ENCODE measurements at places on chromosomes 16 and 17.

DNA sequence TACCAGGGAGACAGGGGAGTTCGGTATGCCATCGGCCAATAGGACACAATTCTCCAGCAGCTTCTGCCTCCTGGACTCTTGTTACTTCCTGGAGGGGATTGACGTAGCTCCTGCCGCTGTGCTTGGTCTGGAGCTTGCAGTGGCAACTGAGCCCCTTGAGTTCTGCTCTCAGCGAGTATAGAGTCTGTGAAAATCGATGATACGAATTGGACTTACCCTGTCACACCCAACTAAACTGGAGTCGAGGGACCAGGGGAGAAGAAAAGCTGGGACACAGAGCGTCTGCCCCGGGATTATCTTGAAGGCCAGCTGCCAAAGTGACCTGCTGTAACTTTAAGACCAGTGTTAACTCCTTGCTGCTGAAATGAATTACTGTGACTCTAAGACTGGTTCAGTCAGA lies 22.2 kb downstream of the SEC14L1 start:
- DNase-seq, result no peak

DNA sequence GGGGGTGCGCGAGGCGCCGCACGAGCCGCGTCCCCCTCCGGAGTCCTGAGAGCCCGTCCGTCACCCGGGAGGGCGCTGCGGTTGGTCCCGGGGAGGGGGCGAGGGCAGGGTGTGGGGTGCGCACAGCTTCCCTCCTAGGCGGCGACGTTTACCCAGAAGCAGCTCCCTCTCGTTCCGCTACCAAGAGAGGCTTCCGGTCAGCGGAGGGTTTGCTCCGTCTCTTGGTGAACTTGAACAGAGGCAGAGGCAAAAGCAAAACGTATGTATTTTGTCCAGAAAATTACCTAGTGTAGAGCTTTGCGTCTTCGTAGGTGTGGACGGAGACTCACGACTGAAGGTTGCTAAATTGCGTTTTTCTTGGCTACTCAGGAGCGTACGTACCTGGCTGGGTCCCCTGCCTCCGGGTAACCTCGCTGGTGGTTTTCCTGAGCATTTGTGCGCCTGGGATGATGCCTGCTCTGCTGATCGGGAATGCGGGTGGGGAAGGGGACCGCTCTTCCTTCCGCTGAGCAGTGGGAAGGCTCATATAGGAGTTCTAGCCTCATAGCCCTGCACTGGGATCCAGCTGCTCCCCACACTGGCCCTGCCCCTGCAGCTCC lies 833 bp downstream of the WSCD1 start:
- DNase-seq, result no peak

GRCh38 chr16:81716478-81717225 lies 62.4 kb upstream of the PLCG2 start:
- no peak for DNase-seq

DNA sequence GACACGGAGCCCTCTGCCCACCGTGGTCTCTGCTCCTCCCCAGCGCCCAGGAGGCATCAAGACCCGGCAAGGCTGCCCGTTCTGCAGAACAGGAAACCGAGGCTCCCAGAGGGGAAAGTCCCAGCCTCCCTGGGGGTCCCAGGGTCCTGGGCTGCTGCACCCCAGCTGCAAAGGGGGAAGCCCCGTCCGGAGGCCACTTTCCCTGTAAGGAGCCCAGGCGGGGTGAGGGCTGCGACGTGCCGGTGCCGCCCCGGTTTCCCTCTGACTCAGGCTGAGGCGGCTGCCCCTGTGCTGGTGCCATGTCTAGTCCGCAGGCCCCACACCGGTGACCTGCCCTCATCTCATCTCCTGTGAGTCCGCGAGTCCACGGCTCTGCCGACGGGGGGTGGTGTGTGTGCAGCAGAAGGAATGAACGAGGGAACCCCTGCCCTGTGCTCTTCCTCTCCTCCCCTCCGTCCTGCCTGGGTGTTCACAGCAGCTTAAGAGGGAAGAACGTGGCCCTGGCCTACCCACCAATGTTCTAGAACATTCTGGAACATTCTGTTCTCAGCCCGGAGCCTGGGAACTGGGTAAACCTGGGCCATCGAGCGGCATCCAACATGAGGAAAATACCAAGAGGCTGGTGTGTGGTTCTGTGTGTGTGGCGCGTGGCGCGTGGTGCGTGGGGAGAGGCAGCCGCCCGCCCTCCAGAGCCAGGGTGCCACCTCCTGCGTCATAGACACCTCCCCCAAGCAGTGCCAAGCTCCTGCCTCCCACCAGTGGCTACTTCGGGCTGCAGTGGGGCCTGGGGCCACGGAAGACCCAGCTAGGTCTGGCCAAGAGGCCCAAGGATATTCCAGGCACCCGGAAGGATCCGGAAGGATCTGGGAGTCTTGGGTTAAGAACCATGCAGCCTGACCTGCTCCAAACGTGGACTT lies 7.0 kb upstream of the CBFA2T3 start:
- no peak for DNase-seq

DNA sequence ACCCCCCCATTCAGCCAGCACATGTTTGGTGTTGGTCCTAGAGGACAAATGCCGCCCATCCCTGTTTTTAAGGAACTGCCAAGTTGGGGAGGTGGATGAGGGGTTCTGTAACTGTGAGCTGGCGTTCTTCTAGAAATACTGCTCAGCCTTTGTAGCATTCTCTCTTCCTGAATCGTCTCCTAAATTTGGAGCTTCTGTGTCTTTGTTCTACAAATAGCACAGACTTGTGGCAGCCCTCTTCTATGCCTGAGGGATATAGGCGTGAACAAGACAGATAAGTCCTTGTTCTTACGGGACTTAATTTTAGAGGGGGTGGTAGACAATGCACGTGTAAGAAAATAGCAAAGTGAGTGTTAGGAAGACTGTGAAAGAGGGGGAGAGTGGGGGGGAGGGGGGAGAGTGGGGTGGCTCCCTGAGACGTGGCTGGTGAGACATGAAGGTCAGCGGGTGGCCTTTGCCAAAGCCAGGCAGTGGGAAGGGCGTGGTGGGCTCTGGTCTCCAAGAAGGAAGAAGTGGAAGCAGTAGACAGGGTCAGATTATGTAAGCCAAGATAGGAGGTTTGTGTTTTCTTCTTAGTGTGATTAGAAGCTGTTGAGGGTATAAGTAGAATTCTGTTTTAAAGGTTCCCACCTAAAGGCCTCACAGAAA lies 9.9 kb downstream of the MFSD11 start:
- no peak for DNase-seq

GRCh38 chr16:81560979-81561657 lies 116.5 kb downstream of the CMIP start:
- no peak for DNase-seq

- DNase-seq, result no peak
Measured at GRCh38 chr16:82439678-82440293, 187.0 kb upstream of the CDH13 start.

DNA sequence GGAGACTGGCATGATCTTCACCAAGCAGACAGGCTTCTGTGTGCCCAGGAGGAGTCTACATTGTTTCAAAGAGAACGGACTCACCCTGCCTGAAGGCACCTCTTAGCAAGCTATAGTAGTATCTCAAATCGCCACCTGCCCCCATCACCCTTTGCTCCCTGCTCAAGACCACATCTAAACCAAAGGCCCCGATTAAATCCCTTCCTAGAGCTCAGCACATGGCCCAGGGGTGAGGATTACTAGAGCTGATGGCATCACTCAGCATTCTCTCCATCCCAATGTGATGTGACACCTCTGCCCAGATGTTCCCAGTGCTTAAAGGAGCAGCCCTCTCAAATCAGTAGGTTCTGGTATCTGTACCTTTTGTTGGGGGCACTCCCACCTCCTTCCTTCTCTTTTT lies 8.0 kb upstream of the CDC42EP4 start:
- DNase-seq, result no peak

DNA sequence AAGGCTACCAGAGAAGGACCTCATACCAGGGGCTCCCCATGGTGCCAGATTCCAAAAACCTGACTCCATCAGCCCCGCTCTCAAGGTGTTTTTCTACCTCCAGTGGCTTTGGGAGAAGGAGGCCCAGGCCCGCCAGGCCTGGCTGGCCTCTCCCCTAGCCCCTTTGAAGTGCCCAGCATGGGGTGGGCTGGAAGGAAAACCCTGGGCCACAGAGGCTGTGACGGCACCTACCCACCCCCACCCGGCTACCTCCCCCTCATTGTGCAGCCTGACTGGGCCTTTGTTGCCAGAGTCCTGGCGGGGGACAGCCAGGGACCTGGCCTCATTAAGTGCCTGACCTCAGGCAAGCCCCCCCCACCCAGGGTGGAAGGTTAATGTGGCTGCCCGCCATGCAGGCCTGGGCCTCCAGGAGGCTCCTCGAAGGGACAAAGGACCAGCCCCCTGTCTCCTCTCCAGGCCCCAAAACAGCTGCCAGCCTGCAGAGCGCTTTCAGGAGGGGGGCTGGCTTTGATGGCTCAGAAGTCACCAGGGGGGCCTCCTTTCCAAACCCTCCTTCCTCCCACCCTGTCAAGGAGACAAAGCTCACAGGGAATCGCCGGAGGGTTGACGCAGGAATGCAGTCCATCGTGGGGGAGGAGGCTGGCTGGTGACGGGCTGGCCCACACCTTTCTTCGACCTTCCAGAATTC lies 159.4 kb downstream of the ZNF423 start:
- DNase-seq, result no peak

GRCh38 chr16:69932691-69933392 lies 18.3 kb upstream of the CLEC18A start:
- no peak for DNase-seq

- peak; percentile 19 for DNase-seq
Measured at GRCh38 chr16:49345829-49346228, 27.8 kb upstream of the C16orf78 start.

GRCh38 chr17:73231395-73231794 lies 30.3 kb downstream of the CPSF4L start:
- DNase-seq, result no peak

GRCh38 chr17:76176701-76177574 lies 35.9 kb upstream of the FOXJ1 start:
- no peak for DNase-seq

DNA sequence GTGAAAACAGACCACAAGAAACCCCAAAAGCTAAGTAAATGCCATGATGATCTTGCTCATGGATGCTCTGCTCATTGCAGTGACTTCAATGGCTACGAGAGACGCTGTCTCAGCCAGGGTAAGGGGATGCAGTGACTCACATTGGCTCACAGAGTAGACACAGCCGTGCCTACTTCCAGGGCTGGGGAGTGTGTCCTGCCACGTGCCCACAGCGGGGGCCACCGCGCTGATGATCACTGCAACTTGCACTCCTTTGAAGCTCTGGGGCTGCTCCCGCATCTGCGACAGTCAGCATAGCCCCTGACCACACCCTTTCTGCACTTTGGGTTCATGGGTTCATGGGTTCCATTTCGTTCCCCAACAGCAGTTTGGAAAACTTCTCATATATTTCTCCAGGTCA lies 231.4 kb upstream of the RPL38 start:
- DNase-seq, result no peak

- no peak for DNase-seq
Measured at GRCh38 chr16:64077242-64077641, 1044.6 kb downstream of the CDH11 start.

GRCh38 chr16:70163596-70163995 lies 10.0 kb upstream of the CLEC18C start:
- DNase-seq, result no peak

DNA sequence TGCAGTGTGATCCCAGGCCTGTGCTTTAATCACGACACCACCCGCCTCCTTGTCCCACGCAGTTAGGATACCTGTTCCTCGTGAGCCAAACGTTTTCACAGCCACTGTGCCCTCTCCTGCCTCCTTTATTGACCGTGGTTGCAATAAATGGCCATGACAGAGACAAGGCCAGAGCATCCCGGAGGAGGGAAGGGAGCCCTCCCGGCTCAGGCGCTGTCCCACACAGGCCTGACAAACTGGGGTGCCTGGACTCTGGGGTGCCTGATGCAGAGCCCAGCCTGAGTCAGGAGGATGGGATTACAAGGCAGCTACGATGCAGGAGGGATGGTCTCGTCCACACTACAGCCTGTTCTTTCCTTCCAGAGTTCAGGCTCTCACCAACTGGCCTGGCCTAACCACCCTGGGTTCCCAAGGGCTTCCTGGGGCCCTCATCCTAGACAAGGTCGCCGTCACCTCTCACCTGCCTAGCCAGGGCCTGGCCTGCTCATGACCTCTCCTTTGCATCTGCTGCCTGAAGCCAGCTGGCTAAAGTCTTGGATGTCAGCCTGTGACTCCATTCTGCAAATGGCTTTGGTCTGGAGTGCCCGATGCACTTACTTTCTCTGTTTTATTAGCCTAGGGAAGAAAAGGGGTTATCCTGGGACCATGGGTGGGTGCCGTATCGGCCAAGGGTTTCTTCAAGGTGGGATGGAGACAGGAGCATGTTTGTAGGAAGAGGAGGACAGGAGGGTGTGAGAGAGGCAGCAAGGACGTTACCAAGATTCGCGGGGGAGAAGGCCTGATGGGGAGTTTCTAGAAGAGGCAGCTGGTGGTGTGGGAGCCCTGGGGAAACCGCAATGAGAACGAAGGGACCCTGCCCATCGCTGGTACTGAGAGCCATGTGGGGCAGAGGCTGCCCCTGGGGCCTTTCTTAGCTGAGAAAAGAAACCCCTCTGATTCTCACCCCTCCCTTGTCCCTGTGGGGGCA lies 234.3 kb upstream of the TNRC6C start:
- DNase-seq, result peak; percentile 59

- no peak for DNase-seq
Measured at GRCh38 chr17:62892061-62892675, 73.9 kb upstream of the TANC2 start.

DNA sequence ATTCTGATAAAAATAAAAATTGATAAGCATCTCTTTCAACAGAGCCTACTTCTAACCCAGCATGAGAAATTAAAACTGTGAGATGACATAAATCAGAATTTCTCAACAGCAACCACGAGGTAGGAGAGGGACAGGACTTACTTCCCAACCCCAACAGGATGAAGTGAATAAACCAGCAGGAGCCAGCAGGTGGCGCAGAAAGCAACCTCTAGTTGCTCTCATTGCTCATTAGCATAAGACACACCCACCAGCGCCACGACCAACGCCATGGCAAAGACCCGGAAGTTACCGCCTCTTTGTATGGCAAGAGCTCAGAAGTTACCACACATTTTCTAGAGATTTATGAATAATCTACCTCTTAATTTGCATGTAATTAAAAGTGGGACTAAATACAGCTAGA lies 189.4 kb upstream of the CDH8 start:
- DNase-seq, result no peak

GRCh38 chr16:4586291-4586690 lies 28.4 kb downstream of the UBALD1 start:
- DNase-seq, result no peak

DNA sequence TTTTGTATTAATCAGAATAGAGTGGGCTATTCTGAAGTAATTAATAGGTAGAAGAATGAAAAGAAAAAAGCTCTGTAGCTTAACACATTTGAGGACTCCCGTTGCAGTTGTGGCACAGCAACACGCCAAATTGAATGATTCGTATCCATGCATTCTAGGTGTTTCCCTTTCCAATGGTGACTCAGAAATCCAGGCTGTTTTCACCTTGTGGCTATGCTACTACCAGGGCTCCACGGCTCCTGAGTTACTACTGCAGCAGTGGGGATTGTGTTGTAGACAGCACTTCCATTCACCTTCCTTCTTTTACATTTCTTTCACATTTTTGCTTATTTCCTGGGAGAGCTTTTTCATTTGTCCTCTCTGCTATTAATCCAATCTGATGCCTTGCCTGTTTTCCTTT lies 1616.4 kb downstream of the CDH8 start:
- no peak for DNase-seq

Data from coronary artery (tissue), 2 donors.